ENCODE measurements at places on chromosomes 4 and X.

DNA sequence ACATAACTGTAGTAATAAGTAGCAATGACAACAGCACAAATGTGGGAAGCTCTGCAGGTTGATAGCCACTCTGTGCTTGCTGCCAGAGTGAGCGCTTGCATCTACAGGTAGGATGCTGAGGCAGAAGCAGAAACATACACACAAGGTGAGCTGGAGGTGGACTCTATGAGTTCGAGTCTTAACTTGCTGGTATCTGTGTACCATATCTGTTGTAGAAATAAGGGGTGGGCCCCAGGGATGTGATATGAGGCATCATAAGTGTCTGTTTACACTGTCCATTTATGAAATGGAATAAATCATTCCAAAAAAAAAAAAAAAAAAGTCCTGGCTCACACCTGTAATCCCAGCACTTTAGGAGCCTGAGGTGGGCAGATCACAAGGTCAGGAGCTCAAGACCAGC is 32.8 kb upstream of the EIF4E start:
- DNase-seq: no peak

DNA sequence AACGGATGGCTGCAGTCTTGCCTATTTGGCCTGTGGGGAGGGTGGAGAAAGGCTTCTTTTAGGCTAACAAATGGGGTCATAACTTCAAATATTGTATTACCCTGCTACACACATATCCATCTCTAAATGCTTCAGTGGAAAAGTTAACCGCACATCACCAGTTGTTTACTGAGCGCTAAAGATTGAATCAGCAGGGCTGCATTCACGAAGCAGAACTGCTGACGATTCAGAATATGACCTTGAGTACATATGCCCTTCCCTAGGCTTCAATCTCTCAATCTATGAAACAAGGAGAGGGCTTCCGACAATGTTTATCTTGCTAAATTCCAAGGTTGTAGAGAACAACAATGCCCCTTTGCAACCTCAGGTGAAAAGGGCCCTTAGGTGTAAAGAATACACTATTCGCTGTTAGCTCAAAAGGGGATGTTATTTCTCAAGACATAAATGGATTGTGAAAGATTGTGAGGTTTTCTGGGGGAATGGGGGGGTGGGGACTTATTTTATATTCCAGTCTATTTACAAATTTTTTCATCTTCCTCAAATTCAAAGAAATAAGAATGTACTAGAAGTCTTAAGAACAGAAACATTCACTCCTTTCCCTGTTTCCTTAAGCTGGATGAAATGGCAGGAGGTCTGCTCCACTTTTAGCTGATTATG is 2.6 kb upstream of the ATP6AP2 start:
- DNase-seq: no peak

GRCh38 chrX:138908577-138908976 is 197.1 kb upstream of the FGF13 start:
- no peak for DNase-seq

GRCh38 chrX:2183193-2183725 is 317.5 kb downstream of the DHRSX start:
- DNase-seq: no peak

DNA sequence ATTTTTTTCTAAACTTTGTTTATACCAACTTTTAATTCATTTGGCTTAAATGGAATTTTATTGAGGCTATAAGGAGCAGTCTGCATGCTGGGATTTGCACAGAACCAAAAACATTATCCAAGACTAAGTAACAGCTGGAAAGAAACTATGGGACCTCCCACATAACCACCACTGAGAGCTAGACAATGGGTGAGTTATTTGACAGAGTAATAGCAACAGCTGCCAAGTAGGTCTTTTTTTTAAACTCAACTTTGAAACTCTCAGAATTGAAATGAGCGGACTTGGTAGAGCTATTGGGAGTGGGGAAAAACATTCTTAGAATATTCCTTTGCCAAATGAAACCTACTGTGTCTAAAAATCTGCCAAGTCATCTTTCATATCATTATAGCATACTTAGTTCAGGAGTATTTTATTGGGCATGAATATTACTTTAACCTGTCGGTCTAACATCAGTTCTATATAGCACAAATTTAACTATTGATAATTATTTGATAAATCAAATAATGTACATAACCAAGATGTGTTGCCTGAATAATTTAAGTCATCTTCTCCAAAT is 1428.0 kb downstream of the PCDH7 start:
- DNase-seq: no peak

- no peak for DNase-seq
Measured at GRCh38 chrX:79138658-79139241, 5.7 kb upstream of the GPR174 start.

- no peak for DNase-seq
Measured at GRCh38 chr4:7367406-7367805, 67.3 kb downstream of the PSAPL1 start.

DNA sequence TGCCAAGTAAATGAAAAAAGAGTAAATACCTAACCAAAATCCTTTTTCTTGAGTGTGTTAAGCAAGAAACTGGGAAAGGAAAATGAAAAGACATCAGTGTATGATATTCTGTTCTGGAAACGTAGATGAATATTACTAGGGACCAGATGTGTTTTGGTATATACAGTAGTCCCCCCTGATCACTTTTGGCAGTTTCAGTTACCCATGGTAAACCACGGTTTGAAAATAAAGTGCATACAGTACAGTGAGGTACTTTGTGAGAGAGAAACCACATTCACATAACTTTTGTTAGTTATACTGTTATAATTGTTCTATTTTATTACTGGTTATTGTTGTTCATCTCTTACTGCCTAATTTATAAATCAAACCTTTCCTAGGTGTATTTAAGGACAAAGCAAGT is 250.9 kb downstream of the TENM3 start:
- DNase-seq: no peak

DNA sequence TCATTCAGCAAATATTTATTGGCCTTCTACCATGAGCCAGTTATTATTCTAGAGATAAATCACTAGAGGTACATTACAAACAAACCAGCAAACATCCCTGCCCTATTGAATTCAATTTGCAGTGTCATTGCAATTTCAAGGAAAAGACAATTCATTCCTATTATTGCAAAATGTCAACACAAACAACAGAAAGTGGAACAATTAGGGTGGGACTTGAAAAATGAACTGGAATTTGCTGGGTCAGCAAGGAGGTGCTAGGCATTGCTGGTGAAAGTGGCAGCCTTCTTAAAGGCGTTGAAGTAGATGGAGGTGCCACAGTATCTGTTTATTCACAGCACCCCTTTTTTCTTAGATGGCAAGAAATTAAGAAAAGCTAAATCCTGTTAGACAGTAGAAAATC is 224.0 kb upstream of the BMP3 start:
- DNase-seq: no peak

GRCh38 chrX:1725472-1725871 is 110.6 kb downstream of the ASMT start:
- no peak for DNase-seq

GRCh38 chr4:101660607-101661006 is 129.9 kb upstream of the BANK1 start:
- no peak for DNase-seq

GRCh38 chrX:105226499-105226898 is 6.0 kb upstream of the TEX13A start:
- DNase-seq: no peak

DNA sequence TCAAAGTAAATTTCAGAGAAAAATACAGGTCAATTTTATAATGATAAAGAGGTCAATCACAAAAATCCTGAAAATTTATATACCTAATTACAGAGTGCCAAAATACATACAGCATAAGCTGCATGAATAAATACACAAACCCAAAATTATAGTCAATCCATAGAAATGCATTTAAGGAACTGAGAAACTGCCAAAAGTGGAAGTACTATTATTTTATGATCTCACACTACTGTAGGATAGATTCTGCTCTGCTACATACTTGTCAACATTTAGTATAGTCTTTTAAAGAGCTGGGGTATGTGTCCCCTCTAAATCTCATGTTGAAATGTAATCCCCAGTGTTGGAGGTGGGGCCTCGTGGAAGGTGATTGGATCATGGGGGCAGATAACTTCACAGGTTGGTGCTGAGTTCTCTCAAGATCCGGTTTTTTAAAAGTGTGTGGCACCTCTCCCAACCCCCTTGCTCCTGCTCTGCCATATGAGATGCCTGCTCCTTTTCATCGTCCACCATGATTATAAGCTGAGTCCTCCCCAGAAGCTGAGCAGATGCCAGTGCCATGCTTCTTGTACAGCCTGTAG is 31.8 kb downstream of the CHIC2 start:
- no peak for DNase-seq

DNA sequence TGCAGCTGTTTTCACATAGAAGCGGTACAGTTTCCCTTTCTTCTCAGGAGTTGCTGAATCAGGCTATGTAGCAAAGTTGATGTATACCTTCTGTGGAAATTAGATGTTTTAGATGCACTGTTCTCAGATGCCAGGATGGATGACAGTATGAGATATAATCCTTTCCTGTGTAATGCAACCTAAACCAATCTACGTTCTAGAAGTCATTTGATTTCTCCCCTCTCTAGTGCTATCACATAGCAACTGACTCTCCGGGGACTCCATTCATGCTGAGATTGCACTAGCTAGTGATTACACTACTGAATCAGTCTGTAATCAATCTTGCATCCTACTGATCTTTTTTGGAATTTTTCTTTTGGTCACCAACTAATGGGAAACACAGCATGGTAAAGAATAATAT is 1881.7 kb downstream of the PCDH7 start:
- DNase-seq: no peak

GRCh38 chr4:186684889-186685309 is 38.8 kb downstream of the FAT1 start:
- DNase-seq: no peak

- no peak for DNase-seq
Measured at GRCh38 chr4:915041-915474, 17.1 kb downstream of the GAK start.

GRCh38 chr4:87219632-87220093 is 755 bp downstream of the KLHL8 start:
- peak; percentile 56 for DNase-seq

DNA sequence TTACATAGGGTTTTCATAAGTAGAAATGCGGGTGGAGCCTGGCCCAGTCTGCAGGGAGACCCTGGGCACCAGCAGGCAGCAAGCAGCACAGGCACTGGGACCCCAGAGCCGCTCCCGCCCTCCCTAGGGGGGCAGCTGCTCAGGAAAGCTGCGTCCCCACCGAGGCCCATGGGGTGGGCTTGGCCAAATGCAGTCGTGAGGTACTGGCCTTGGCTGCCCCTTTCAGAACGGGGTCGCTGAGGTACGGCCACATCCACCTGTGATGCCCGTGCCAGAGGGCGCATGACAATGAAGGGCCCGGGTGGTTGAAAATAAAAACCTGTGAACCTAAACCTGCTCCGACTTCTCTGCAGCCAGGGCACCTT is 16.7 kb downstream of the TMEM175 start:
- no peak for DNase-seq

All from right hindlimb (tissue), 1 donor.